Cerebellum (tissue), 4 donors: ENCODE measurements at places on chromosomes 3 and 15. TPM values are rescaled to one million over a fixed set of nuclear protein-coding genes. Genes with fewer than 3 reads are reported as not detected.

DNA sequence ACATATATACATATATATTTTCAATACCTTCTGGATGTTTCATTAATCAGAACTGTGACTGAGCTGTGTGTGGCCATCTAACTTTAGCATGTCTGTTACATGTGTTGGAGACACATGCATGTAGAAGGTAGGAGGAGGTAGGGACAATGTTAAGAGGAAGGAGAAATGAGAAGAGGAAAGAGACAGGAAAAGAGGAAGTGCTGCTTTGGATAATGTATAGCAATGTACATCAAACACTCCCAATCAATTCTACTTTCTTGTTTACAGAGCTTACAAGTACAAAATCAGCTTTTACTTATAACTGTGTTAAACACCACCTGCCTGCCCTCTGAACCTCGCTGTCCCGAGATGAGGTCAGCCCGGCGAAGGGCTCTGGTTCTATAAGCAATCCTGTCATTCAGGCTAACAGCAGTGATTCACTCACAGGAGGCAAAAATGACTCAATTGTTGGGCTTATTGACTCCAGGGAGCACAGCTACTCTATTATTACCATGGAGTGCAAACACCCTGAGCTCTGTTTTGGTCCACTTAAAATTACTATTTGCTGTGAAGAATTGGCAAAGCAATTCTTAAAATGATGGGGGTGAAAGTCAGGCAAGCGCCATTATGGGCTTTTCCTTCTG is 188.9 kb downstream of the MEIS2 start:
- no peak for DNase-seq

The TBC1D5 gene
- total RNA-seq: 95.1 TPM

GRCh38 chr3:71806736-71807135 is 21.8 kb upstream of the PROK2 start:
- no peak for DNase-seq

GRCh38 chr15:29454506-29454905 is 184.9 kb upstream of the NSMCE3 start:
- no peak for DNase-seq

The SCAPER gene
- 53.3 TPM for total RNA-seq

The TBC1D2B gene
- 18.3 TPM for total RNA-seq
